Hematopoietic multipotent progenitor cell treated with erythropoietin and hydrocortisone succinate and interleukin-3 and kit ligand, for 15 days (in vitro differentiated cells): ENCODE measurements at places on chromosomes 6 and 20.

DNA sequence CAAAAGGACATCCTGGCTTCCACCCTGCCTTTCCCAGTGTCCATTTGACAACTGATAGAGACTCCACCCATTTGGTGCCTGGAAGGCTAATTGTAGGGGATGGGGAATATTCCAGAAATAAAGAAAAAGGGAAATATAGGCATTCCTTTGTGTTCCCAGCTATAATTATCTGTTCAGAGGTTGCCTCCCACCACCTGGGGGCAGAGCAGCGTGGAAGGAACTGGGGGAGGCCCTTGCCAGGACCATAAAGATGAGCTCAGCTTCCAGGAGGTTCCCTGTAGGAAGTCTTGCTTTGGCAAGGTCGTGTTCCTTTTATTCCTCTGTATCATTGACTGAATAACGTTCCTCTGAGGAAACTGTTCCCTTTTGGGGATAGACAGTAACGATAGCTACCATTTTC lies 214.7 kb downstream of the TFAP2C start:
- no peak for DNase-seq

GRCh38 chr6:87870556-87870955 lies 168.5 kb upstream of the AKIRIN2 start:
- no peak for DNase-seq

DNA sequence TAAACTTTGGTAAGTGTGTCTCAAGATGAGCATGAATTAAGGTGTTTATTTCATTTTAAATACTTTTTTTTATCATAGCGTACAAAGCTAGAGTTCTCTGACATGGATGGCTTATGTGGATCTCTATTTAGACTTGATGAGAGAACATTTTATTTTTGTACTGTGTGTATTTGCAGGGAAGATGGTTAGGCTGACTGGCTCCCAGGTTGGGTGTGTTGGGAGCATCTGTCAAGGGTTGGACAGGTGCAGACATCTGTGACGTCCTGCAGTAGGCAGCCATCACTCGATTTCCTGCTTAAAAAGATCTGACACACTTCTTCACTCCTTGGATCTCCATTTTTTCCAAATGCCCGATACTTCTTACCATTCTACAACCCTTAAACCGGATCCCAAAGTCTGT lies 221.9 kb upstream of the QKI start:
- DNase-seq: no peak

DNA sequence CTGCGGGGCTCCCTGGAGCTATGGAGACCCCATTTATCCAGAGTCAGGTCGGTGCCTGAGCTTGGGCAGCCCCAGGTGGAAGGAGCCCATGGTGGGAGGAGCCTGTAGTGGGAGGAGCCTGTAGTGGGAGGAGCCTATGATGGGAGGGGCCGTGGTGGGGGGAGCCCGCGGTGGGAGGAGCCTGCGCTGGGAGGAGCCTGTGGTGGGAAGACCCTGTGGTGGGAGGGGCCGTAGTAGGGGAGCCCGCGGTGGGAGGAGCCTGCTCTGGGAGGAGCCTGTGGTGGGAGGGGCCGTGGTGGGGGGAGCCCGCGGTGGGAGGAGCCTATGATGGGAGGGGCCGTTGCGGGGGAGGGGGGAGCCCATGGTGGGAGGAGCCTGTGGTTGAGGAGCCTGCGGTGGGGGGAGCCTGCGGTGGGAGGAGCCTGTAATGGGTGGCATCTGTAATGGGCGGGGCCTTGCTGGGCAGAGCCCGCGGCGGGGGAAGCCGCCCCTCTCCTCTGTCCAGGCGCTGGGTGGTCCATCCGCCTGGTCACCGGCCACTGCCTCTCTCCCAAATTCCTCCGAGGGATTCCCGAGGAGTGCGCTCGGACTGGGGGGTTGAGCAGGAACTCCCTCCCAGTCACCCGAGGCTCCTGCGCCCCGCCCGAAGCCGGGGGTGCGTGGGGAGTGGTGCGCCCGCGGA lies 567 bp upstream of the FNDC11 start:
- DNase-seq: peak; percentile 67

GRCh38 chr6:165098165-165098564 lies 211.2 kb downstream of the C6orf118 start:
- DNase-seq: no peak

GRCh38 chr6:158706369-158706982 lies 56.6 kb downstream of the SYTL3 start:
- DNase-seq: peak; percentile 27
